ENCODE measurements at places on chromosomes 2 and 18.

DNA sequence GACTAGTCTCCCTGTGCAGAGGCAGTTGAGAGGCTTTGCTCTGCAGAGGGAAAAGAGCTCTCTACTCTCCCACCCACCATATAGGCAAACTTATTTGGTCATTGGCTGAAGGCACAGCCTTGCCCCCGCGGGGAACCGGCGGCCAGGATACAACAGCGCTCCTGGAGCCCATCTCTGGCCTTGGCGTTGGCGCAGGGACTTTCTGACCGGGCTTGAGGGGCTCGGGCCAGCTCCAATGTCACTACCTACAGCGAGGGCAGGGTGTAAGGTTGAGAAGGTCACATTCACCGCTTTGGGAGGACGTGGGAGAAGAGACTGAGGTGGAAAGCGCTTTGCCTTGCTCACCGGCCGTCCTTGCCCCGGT is 2.2 kb downstream of the ONECUT2 start:
- peak; percentile 22 for DNase-seq

DNA sequence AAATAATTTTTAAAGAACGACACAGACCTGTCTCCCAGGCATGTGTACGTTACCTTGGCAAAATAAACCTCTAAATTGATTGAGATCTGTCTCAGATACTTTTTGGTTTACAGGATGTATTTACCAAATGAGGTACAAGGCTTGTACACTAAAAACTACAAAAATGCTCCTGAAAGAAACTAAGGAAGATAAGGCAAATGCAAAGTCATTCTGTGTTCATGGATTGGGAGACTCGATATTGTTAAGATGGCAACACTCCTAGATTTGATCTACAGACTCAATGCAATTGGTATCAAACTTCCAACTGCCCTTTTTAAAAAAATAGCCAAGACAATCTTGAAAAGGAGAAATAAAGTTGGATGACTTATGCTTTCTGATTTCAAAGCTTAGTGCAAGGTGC is 11.5 kb upstream of the KCNE4 start:
- no peak for DNase-seq

- DNase-seq, result no peak
These were observed 35.0 kb downstream of the ADD2 start for GRCh38 chr2:70732766-70733645.

DNA sequence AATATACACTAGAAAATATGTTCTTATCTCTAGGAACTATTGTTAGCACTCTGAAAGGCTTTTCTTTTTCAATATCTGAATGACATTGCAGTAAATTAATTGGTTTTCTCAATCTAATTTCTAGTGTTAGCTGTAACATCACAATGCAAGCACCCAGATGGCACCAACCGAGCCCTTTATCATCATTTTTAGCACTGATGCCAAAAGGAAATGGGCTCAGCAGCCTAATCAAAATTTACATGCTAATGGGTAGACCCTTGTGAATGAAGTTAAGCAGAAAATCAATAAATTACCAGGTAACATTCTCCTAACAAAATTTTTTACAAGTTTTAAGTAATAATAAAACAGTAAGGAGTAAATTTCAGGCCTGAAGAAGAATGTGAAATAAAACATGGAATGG is 53.5 kb upstream of the PGAP1 start:
- no peak for DNase-seq

DNA sequence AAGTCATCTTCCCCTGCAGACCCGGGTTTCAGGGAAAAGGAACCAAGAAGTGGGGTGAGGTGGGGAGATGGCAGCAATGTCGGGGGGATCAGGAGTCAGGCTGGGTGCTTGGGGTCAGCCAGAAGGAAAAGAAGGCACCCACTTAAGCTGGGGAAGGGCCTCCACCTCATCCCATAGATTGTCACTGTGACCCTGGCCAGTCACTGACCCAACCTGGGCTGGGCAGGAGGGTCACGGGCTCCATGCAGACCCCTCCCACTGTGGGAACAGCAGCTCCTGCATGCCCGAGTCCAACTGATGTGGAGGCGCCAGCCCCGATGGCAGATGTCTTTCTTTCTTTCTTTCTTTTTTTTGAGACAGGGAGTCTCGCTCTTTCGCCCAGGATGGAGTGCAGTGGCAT is 53.6 kb upstream of the HAAO start:
- no peak for DNase-seq

DNA sequence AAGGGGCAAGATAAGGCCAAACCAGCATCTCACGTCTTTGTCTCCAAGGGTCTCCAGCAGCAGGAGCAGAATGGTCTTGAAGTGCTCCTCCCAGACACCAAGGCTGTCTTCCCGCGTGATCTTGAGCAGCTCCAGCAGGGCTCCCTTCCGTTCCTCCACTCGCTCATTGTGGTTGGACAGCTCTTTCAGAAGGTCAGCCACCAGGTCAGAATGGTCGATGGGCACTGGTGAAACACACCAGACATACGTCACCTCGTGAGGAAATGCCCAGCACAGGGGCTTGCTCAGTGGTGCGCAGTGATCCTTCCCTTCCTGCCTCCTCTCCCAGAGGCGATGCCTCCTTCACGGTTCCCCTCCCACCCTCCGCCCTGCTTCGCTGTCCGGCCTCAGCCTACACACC is 80.1 kb upstream of the TFCP2L1 start:
- DNase-seq, result no peak

GRCh38 chr2:61658841-61659780 is 121.0 kb upstream of the XPO1 start:
- no peak for DNase-seq

GRCh38 chr2:239375278-239376061 is 25.4 kb downstream of the HDAC4 start:
- DNase-seq, result no peak

- no peak for DNase-seq
These were observed 42.3 kb downstream of the SULT1C2 start for GRCh38 chr2:108330979-108331378.

DNA sequence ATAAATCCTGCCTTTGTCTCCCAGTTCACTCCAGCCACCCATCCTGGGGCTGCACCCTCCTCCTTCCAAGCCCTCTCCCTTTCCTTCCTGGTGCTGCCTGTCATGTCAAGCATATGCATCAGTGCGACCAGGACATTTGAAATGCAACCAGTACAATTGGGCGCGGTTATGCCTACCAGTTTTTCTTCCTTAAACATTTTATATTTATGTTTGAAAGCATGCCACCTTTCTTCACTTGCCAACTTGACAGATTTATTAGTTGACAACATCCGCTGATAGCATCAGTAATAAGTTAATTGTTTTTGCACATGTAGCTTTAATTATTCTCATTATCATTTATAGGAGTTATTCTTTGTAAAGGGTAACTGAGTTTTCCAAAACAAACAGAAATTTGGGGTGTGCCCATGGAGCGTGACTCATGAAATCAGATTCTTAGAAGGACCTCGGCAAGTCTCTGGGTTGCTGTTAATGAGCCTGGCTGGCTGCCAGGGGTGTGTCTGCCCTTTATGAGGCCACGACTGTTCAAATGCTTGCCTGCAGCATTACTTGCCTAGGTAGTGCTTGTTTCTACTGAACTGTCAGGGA is 32.8 kb upstream of the IL1B start:
- peak; percentile 41 for DNase-seq

- no peak for DNase-seq
These were observed 441.5 kb upstream of the POU3F3 start for GRCh38 chr2:104412384-104412783.

- DNase-seq, result no peak
These were observed 560.7 kb downstream of the DSC3 start for GRCh38 chr18:30481871-30482270.

- no peak for DNase-seq
These were observed 162.0 kb upstream of the SOX11 start for GRCh38 chr2:5530011-5530696.

GRCh38 chr2:207674826-207675225 is 36.6 kb upstream of the CCNYL1 start:
- DNase-seq, result no peak

- DNase-seq, result no peak
These were observed 315.3 kb downstream of the CLIP4 start for GRCh38 chr2:29430382-29431112.

DNA sequence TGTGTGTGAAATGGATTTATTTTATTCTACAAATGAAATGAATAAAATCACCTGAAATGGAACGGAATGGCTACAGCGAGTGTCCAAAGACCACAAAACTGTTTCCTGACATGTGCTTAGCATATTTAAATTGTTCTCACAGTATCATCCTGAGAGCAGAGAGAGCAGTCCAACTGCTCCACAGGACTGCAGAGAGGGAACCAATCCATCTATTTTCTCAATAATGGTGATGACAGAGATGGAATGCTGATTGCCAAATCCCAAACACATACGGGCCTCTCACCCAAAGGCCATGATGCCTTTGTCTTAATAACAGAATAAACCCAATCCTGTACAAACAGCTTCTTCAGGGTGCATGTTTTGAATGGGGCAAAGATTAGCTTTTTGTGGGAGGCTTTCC is 41.1 kb downstream of the STAT1 start:
- no peak for DNase-seq

DNA sequence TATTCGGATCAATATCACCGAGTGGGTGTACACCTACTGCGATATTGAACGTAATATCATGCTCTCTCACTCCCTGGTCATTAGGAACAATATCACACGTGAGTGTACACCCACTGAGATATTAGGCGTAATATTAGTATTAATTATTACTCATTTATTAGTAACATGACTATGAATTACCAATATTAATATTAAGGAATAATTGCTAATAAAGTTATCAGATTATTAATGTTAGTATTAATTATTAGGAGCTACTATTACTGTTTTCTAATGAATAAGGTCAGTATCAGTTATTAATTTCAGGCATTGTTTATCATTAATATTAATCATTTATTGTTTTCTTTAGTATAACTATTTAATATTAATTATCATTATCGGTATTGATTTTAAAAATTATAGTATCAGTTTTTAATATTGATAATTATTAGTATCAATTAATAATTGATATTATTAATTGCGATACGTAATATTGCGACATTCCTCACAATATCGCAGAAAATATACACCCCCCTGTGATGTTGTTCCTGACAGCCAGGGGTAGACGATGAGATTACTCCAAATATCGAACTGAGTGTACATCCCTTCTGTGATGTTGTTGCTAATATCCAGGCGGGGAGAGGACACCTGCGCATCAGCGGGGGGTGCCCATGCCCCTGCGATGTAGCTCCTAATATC is 84.2 kb downstream of the DAPL1 start:
- DNase-seq, result no peak
